ENCODE measurements at places on chromosomes 1 and 21.

DNA sequence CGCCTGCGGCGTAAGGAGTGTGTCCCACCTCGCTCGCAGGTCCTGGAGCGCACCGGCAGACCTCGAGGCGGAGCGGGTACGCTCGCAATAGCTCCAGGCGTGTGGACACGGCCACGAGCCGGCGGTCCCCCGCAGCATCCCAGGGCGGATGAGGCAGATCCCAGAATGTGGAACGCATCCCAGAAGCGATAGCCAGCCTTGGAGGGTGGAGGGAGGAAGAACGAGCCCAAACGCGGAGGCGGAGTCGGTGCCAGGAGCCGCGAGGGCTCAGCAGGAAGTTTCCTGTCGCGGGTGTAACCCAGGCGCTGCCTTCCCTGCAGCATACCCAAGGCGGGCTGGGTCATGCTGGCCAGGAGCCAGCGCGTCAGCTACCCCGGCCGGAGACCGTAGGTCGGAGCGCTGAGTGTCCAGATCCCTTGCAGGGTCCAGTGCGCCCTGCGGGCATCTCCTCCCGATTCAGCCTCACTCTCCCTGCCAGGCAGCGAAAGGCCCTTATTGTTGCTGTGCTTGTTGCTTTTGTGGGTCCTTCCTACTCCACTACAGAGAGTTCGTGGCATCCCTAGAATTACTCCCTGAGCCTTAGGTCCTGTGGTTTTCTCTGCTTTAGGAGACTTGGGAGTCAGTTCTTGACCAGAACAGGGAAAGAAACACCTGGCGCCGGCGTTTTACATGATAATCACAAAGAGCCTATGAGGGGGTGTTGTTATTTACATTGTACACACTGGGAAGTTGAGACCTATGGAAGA lies 27.7 kb downstream of the STYXL2 start:
- peak; percentile 36 for DNase-seq

GRCh38 chr1:245481261-245481660 lies 326.5 kb downstream of the KIF26B start:
- DNase-seq: no peak

- DNase-seq: no peak
Observed at GRCh38 chr1:202249846-202250245, 56.2 kb downstream of the LGR6 start.

DNA sequence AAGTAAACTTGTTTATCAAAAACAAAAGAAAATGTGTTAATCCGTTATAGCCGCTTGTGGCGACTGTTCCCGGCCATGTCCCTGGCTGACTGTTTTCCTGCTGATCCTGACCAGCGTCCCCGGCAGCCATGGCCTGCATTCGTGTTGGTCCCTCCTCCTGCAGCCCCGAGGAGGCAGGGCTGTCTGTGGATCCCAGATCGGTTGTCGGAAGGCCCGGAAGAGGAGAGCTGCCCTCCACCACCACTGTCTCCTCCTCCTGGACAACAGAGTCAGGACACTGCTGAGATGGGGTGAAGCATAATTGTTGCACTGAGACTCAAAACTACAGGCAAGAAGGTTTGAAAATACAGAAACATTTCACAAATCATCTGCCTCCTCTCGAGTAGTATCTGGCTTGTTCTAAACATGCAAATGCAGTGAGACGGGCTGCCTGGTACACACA lies 3.6 kb upstream of the MXRA8 start:
- no peak for DNase-seq

DNA sequence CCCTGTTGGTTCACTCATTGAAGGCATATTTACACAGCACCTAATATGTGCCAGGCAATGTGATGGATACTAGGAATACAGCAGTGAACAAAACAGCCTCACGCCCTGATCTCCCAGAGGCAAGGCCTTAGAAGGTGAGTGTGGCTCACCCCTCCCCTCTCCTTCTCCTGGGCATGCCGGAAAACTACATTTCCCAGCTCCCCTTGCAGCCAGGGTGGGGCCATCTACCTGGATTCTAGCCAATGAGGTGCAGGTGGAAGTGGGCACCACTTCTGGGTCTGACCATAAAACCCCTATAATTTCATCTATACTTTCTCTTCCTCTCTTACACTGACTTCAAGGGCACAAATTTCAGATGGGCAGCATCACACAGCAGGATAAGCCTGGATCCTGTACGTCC lies 63.8 kb downstream of the FBXO2 start:
- no peak for DNase-seq

- no peak for DNase-seq
Observed at GRCh38 chr1:184022668-184023067, 14.9 kb downstream of the COLGALT2 start.

DNA sequence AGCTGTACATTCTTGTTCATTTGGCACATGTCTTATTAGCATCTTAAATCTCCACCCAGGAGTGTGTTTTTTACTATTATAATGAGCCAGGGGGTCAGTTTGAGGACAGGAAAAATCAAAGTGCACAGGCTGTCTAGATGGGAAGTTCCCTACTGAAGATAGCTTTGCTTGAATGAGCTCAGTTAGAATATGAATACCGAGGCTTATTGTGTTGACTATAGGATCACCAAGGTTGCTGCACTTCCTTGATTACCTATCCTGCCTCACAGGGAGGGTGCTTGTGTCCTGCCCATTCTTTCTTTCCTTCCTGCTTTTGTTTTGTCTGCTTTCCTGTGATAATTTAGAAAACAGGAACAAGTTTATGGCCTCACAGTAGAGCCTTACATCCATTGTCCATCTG lies 16.3 kb downstream of the PHGDH start:
- DNase-seq: no peak

DNA sequence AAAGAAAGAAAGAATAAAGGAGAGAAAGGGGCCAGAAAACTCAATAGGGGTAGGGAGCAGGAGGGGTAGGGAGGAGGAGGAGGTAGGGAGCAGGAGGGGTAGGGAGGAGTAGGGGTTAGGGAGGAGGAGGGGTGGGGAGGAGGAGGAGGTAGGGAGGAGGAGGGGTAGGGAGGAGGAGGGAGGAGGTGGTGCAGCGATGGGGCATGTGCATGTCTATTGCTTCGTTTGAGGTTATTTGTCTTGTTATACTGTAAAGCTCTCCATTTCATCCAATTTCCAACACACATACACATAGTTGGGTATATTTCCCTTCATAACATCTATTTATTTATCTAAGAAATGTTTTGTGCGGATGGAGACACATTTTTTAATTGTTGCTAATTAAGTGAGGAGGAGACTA lies 19.7 kb downstream of the RGS1 start:
- no peak for DNase-seq

DNA sequence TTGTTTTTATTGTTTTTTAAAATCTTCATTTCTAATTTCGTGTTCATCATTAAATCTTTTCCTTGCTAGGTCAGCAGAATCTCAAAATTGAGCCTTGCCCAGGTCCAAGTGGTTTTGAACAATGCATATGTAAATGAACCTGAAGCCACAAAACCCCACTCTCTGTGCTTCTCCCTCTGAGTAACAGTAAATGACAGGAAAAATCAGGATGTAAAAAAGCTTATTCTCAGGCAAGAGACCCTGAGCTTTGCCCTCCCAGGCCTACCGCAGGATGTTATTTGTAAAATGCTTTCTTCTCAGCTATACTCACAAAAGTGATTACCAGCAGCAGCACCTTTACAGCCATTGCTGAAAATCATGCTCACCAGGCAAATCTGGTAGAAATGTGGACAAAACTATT lies 47.6 kb downstream of the TYW3 start:
- no peak for DNase-seq

DNA sequence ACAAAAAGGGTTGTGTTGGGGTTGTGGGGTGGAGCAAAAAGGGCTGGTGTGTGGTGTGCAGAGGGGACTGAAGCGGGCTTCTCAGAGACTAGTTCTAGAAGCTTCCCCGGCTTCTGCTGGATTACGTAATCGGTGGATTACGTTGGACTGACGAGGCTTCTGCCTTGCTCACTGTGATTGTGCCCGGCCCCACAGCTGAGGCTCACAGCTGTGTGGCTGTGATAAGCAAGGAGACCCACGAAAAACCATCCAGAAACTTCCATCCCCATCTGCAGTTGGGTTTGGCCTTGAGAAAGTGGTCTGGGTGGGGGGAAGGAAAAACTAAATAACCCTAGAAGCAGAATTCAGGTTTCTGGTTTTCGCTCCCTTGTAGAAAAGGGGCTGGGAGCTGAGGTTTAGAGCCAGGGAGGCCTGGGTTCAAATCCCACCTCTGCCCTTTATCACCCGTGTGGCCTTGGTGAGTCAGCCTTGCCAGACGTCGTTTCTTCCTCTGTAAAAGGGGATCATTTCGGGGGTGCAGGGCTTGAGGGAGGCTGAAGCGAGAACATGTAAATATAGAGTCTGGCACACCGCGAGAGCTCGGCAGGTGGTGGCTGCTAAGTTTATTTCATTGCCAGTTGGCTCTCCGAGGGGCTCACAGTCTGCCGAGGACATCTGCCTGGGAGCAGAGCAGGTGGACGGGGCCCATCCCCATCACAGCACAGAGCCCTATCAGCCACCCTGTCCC lies 30.4 kb upstream of the DISP3 start:
- no peak for DNase-seq

DNA sequence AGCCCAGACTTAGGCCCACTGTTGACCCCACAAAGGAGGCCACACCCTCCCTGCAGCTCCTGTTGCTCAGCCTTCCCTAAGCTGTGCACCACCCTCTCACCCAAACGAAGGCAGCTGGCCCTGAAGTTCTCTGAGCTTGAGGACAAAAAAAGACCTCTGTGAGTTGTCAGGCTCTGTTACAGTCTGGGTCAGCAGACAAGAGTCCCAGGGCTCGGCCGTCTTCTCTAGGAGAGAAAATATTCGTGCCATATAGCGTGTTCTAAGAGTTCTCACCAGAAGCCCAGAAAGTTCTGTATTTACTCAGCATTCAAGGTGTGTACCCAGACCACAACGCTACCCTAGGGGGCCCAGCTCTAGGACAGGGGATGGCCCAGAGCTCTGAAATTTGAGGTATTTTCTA lies 25.5 kb upstream of the LYST start:
- DNase-seq: no peak

DNA sequence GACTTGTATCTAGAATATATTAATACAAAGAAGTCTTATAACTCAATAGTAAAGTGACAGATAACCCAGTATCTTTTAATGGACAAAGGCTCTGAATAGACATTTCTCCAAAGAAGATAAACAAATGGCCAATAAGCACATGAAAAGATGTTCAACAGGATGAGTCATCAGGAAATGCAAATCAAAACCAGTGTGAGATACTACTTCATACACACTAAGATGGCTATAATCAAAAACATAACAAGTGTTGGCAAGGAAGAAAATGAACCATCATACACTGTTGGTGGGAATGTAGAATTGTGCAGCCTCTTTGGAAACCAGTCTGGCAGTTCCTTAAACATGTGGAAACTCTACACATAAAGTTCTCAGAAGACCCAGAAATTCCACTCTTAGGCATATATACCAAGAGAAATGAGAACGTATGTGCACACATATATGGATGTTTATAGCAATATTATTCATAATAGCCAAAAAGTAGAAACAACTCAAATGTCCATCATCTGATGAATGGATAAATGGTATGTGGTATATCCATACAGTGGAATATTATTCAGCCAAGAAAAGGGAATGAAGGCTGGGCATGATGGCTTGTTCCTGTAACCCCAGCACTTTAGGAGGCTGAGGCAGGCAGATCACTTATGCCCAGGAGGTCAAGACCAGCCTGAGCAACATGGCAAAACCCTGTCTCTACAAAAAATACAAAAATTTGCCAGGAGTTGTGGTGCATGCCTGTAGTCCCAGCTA lies 9.9 kb upstream of the MPL start:
- no peak for DNase-seq

DNA sequence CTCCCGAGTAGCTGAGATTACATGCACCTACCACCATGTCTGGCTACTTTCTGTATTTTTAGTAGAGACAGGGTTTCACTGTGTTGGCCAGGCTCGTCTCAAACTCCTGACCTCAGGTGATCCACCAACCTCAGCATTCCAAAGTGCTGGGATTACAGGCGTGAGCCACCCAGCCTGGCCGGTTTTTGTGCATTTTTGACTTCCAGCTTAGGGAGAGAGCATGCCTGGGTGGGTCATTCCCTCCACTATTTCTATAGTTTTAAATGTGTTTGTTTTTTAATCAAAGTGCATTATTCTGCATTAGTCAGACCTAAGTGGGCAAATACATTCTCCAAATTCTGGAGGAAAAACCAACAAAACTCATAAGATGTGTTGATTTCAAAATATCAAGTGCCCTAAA lies 207.4 kb upstream of the NRIP1 start:
- DNase-seq: no peak

DNA sequence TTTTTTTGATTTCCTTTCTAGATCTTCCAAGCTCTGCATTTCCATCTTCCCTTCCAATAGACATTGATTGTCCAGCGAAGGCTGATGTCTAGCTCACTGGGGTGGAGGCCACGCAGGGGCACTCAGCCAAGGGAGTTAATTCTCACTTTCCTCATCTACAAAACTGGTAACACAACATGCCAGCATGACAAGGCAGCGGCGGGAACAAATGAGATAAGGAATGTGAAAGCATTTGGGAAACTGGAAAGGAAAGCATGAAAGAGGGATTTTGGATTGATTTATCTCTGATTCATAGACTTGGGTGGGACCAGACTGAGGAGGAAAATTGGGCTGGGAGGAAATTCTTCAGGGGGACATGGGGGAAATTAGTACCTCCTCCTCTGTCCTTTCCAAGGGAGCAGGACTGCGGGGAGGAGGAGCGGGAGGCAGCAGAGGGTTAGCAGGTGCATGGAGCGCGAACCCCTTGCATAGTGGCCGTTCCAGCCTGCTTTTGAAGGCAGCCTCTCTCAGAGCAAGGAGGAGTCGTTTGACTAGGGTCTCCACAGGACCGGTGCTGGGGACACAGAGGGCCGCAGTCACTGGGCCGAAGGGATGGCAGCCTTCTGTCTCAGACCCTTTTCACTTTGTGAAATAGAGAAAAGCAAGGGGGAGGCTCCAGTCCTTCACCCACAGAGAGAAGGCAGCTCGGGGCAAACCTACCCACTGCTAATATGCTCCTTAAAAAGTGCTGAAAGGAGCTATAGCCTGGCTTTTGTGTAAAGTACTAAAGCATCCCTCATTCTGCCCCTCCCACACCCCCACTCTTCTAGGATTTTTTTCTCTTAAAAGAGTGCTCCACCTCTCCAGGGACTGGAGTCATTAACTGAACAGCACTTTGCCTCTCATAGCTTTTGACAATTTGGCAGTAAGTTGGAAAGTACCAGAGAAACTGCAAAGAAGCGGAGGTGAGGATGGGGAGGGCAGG lies 89.2 kb downstream of the PLXNA2 start:
- DNase-seq: no peak

- DNase-seq: no peak
Observed at GRCh38 chr1:182495693-182496092, 45.7 kb downstream of the RGSL1 start.

DNA sequence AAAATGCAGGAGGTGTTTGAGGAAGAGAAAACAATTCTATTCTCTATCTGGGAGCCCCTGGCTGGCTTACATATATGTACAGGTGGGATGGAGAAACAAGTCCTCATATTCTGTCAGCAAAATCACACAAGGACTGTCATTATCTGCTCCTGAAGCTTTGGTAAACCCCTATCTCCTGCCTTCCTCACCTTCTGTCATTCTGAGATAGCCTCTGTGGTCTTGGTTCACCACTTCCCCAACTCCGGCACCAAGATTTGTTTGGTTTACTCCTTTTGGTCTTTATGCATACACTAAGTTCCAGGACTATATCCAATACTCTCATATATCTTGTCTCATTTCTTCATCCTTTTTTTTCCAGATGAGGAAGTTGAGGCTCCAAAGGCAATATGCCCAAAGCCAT lies 551.1 kb downstream of the PLPP3 start:
- no peak for DNase-seq

- DNase-seq: no peak
Observed at GRCh38 chr1:117890452-117890851, 39.0 kb downstream of the GDAP2 start.

Measured in stimulated activated CD4-positive, alpha-beta T cell treated with anti-CD3 and anti-CD28 coated beads, Interleukin-12 subunit alpha, Interleukin-12 subunit beta, amount 100 ng/mL, for 4 hours (primary cell).